ENCODE measurements at places on chromosomes 7 and 10.

GRCh38 chr10:97673736-97674525, 13.1 kb downstream of the AVPI1 start:
- DNase-seq, result peak; percentile 78

GRCh38 chr7:55099821-55100543, 81.2 kb downstream of the EGFR start:
- DNase-seq, result no peak

DNA sequence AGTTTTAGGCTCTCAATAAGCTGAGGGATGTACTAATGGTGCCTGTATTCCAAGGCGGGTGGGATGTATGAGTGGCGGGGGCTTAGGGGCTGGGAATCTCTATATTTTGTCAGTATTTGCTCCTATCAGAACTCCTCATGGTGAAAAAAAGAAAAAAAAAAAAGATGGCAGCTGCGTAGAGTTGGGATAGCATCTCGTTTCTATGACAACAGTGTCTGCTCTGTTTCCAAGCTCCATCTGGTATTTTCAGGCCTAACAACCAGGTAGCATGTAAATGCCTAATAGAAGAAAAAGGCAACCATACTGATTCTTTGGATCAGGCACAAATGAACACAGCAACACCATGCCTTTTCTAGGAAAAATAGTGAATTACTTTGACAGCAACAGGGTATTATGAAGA, 11.7 kb upstream of the CCDC172 start:
- no peak for DNase-seq

DNA sequence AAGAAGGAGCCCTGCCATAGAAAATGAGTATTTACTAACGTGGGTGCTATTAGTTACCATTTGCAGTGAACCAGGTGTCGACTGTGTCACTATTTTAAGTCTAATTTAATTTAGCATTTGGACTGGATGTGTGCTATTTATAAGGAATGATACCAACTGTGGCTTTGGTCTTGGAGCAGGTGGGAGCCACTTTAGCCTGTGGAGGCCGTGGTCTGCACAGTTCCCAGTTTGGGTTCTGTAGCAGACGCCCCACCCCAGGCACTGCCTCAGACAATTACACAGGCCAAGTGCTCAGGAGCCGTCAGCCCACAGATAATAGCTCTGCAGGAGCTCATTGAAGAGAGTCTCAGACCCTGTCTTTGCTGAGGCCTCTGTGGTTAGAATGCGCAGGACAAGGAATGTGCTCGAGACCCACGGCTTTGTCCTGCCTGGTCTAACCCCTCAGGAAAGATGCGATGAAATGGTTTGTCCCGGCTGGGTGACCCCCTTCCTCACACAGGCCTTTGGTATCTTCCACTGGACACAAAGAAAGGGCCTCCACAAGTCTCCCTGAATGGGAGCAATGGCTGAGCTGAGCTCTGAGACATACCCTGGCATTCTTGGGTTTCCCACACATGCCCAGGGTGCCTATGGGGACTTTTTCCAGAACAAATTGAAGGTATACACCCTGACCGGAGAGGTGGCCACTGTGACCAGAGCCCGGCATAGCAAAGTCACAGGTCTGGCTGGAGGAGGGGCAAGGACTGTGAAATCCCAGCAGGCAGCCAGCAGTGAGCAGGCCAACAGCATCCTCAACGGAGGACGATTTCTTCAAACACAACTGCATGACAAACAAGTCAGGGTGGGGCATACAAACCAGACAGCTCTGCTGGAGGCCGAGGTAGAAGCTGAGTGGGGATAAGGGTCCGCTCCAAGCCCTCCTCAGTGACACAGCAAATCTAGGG, 251.2 kb downstream of the ARHGAP12 start:
- DNase-seq, result no peak

DNA sequence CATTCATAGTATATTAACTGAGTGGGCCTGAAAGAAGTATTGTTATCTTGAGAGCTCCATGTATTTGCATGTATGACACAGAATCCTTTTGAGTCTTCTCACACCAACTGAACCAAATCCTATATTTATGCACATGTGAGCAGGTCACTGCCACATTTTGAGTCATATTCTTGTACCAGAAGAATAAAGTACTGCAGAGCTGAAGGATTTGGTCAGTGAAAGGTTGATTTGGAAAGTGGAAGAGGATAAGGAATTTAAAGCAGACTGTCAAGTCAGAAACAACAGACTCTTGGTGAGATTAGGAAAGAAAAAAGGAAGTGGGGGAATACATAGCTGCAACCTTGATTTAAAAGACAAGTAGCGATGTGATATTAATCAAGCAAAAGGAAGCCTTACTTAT, 121.8 kb downstream of the ARID5B start:
- no peak for DNase-seq

DNA sequence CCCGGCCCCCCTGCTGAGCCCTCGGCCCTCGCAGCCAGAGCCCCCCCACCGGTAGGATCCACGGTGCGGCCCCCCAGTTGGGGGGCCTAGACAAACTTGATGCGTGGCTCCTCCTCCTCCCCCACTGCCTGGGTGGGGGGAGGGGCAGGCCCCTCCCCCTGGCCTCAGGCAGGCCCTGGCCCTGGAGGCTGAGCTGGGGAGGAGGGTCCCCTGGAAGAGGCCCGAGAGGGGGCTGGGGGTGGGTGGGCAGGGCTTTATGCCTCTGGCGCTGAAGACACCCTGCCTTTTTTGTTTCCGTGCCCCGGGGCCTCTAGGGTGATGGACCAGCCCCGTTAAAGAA, 3.7 kb downstream of the VPS37D start:
- no peak for DNase-seq

DNA sequence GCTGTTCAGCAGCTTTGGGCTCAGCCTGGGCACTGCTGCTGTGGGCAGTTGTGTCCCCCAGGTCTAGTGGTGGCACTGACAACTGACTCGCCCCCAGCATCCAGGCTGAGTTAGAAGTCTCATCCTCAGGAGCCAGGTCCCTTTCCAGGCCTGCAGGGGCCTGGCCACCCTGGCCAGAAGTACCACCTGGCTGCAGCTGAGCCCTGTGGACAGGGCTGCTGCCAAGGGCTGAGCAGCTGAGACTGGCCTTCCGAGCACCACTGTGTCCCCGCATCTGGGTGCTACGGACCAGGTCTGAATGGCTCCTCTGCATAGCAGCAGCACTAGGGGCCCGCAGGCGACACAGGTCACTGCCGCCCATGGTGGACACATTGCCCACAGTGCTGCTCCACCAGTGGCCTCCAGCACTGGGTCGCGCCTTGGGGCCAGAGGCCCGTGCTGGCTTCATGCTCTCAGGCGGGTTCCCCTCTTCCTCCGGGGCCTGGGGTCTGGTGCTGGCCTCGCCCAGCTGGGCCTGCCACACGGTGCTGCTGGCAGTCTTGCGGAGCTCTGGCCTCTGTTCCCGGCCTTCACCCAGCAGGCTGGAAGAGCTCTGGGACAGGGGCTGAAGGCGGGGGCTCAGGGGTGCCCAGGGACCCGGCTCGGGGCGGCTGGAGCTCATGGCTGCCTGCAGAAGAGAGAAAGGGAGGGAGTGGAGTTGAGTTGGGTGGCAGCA, 6.2 kb downstream of the GPRIN2 start:
- DNase-seq, result no peak

GRCh38 chr7:36670585-36671431, 53.5 kb downstream of the AOAH start:
- DNase-seq, result peak; percentile 68

- peak; percentile 83 for DNase-seq
These were observed 89.0 kb upstream of the PIP4K2A start for GRCh38 chr10:22803261-22803885.

DNA sequence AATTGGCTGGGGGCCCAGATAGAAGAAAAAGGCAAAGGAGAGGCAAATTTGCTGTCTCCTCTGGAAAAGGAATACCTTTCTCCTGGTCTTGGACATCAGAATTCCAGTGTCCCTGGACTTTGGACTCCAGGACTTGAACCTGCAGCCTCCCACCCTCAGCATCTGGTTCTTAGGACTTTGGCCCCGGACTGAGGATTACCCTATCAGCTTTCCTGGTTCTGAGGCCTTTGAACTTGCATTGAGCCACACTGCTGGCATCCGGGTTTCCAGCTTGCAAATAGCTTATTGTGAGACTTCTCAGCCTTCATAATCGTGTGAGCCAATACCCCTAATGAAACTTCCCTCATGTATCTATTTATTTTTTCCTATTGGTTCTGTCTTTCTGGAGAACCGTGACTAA, 68.3 kb downstream of the DNAH11 start:
- DNase-seq, result no peak

DNA sequence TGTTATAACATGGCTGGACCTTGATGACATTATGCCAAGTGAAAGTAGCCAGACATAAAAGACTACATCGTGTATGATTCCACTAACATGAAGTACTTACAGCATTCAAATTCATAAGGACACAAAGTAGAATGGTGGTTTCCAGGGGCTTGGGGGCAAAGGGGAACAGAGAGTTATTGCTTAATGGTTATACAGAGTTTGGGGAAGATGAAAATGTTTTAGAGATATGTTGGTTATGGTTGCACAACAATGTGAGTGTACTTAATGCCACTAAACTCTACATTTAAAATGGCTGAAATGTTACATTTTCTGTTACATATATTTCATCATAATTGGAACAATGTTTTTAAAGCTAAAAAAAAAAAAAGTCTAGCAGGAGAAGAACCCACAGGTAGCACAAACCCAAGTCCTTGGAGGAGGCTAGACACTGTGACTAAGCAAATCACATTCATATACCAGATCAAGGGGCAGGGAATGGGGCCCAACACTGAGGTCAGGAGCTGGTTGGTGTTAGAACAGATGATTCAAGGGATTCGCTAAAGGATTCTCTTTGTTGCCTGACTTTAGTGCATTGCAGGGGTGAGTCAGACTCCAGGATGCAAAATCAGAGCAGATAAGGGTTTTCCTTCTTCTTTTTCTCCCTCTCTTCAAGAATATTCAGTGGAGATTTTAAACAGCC, 25.1 kb upstream of the AOAH start:
- DNase-seq, result no peak

GRCh38 chr10:29559996-29560395, 74.8 kb downstream of the SVIL start:
- DNase-seq, result no peak

- DNase-seq, result peak; percentile 25
These were observed 196.0 kb downstream of the RNLS start for GRCh38 chr10:88386821-88387773.

GRCh38 chr10:111203615-111204014, 126.8 kb downstream of the ADRA2A start:
- no peak for DNase-seq

- DNase-seq, result no peak
These were observed 40.4 kb downstream of the GTF2IRD1 start for GRCh38 chr7:74494076-74494548.

GRCh38 chr10:75236178-75236825, 545 bp upstream of the COMTD1 start:
- DNase-seq, result no peak

- DNase-seq, result no peak
These were observed at the start of gene NKX6-2 for GRCh38 chr10:132785723-132786475. NKX6-2 (minus strand) TSS chr10:132786147; CDS start chr10:132785948, 199 bp downstream.

DNA sequence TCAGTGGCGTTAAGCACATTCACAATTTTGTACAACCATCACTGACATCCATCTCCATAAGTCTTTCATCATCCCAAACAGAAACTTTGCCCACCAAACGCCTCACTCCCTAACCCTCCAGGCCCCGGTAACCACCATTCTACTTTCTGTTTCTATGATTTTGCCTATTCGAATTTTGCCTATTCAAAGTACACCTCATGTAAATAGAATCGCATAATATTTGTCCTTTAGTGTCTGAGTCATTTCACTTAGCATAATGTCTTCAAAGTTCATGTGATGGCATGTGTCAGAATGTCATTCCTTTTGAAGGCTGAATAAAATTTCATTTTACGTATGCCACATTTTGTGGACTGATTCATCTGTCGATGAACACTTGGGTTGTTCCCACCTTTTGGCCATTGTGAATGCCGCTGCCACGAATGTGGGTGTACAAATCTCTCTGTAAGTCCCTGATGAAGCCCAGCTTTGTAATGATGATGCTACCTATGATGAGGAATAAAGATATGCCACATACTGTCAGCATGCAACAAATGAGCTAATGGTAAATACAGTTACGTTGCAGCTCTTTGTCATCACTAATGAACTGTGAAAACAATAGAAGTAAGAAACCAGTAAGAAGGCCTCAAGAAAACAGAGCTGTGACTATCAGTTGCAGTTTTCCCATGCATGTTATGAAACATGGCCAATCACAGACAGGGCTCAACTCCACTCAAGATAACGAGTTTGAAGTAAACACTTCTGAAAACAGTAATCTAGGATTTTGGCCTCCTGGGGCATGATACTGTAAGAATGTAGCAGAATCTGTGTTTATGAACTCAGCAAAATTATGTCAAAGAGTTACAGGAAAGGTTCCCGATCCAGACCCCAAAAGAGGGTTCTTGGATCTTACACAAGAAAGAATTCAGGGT, 120.0 kb downstream of the ADAM12 start:
- DNase-seq, result no peak

DNA sequence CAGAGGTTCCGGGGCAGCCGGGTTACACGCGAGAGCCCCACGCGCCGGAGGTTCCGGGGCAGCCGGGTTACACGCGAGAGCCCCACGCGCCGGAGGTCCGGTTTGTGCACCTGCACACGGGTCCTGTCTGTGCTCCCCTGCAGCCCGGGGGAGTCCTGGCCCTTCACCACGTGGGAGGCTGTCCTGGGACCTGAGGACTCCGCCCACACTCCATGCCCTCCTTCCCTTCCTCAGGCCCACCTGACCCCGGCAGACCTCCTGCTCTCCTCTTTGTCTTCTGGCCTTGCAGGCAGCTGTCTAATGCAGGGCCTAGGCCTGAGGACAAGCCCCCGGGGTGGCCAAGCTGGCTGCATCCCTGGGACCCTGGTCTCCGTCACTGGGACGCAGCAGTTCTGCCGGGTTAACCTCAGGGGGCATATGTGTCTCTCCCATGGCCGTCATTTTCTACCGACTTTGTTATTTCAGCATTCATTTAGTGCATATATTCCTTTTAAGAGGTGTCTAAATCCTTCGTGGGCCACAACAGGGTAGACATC, 374.6 kb downstream of the DNAJB6 start:
- no peak for DNase-seq

DNA sequence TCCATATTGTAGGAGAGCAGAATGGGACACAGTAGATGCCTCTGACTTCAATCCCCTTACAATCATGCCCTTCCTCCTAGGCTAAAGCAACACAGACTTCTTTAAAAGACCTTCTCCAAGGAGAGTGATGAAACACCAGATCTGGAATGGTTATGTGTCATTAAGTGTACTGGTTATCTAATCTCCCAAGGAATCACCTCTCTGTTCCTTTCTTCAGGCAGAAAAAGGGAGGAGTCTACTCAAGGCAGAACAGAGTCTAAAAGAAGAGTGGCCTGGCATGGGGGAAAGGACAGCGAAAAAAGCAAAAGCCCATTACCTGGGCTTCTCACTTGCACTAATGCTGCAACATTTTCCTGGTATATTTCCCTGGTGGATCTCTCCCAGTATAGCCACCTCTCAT, 2.9 kb downstream of the ELMO1 start:
- DNase-seq, result no peak

- no peak for DNase-seq
These were observed 177.0 kb downstream of the AUTS2 start for GRCh38 chr7:69775231-69775771.

- DNase-seq, result no peak
These were observed 428.6 kb downstream of the LRMDA start for GRCh38 chr10:75860009-75860408.

All from EL (cell line).